ACHN (cell line): ENCODE measurements at places on chromosomes 6 and 20.

- DNase-seq = peak; percentile 69
These were observed 13.3 kb upstream of the RBPJL start for GRCh38 chr20:45293041-45294002.

DNA sequence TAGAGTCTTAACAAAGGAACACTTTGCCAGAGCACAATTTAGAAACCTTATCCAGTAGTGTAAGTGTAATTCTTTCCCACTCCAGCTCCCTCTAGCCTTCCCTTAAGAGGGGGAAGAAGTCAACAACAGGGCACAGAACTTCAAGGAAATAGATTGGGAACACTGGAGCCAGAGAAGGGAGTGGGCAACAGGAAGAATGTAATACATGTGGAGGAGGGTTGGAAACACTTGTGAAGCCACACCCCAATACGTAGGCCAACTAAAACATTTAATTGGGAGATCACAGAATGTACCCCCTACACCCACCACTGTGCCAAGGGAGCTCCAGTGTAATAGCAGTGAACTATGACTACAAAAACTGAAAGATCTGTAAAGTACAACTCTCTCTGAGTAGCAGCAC lies 735.7 kb upstream of the HS3ST5 start:
- no peak for DNase-seq

DNA sequence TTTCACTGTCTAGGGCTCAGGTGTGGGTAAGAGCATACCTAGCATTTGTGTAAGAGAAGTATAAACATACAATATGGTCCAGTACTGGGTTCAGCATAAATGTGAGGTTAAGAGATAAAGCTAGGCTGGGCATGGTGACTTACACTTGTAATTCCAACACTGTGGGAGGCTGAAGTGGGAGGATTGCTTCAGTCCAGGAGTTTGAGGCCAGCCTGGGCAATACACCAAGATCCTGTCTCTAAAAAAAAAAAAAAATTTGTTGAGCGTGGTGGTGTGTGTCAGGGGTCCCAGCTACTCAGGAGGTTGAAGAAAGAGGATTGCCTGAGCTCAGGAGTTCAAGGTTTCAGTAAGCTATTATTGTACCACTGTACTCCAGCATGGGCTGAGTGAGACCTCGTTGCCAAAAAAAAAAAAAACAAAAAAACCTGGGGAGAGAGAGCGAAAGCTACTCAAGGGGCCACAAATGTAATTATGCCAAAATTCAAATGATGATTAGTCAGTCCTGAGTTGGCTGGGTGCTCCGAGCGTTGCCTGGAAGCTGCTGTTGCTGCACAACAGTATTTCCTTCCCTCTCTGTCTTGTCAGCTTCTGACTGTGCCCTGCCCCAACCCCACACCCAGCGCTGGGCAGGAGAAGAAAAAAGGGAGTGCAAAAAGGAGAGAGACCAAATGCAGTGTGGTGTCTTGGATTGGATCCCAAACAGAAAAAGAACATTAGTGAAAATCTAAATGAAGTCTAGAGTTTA lies 24.0 kb downstream of the CMTR1 start:
- no peak for DNase-seq

- no peak for DNase-seq
These were observed 98.2 kb downstream of the CAP2 start for GRCh38 chr6:17491416-17492142.

GRCh38 chr6:106476331-106477105 lies 116.0 kb downstream of the CRYBG1 start:
- DNase-seq = no peak

DNA sequence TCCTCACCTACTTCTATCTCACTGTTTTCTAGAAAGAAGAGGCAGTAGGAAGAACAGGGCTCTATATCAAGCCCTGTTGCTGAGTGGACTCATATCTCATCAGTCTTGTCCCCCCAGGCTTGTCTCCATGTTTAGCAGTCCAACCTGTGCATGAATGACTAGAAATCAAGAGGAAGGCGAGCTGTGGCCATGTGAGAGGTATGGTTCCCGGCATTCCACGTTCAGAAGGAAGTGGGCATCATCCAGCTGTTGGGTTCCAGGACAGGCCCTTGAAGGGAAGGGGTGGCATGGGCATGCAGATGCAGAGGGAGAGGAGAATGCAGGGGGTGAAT lies 176.6 kb downstream of the MRPL14 start:
- DNase-seq = no peak

- peak; percentile 49 for DNase-seq
These were observed 48.9 kb downstream of the ATXN1 start for GRCh38 chr6:16712255-16712930.

GRCh38 chr20:51118216-51118615 lies 95.3 kb upstream of the KCNG1 start:
- no peak for DNase-seq
